ENCODE measurements at places on chromosomes 13 and 19.

DNA sequence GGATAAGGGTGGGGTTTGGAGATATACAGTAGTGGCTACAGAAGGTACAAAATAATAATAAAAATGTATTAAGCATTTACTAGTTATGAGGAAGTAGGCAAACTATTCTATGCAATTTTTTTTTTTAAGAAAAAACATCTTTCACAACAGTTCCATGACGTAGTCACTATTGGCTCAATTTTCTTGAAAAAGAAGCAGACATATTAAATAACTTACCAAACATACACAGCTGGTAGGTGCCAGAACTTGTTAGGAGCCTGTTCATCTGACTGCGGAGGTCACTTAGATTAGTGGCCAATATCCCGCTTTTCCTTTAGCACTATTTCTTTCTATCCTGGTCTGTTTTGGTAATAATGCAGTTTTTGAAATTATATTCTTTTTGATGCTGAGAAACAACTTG is 593.5 kb downstream of the KCTD12 start:
- DNase-seq, result no peak

- DNase-seq, result no peak
Observed at GRCh38 chr13:42219876-42220275, 52.1 kb upstream of the AKAP11 start.

DNA sequence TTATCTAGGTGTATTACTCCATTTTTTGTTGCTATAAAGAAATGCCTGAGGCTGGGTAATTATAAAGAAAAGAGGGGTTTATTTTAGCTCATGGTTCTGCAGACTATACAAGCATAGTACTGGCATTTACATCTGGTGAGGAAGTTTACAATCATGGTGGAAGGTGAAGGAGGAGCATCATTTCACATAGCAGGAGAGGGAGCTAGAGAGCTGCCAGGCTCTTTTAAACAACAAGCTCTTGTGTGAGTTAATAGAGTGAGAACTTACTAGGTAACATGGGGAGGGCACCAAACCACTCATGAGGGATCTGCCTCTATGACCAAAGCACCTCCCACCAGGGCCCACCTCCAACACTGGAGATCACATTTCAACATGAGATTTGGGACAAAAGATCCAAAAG is 221.7 kb upstream of the GPC6 start:
- DNase-seq, result no peak

- DNase-seq, result no peak
Observed at GRCh38 chr19:28542394-28543243, 670.3 kb downstream of the UQCRFS1 start.

- DNase-seq, result no peak
Observed at GRCh38 chr13:79614250-79614918, 133.4 kb downstream of the NDFIP2 start.

- DNase-seq, result no peak
Observed at GRCh38 chr13:59094181-59094580, 1069.5 kb downstream of the DIAPH3 start.

DNA sequence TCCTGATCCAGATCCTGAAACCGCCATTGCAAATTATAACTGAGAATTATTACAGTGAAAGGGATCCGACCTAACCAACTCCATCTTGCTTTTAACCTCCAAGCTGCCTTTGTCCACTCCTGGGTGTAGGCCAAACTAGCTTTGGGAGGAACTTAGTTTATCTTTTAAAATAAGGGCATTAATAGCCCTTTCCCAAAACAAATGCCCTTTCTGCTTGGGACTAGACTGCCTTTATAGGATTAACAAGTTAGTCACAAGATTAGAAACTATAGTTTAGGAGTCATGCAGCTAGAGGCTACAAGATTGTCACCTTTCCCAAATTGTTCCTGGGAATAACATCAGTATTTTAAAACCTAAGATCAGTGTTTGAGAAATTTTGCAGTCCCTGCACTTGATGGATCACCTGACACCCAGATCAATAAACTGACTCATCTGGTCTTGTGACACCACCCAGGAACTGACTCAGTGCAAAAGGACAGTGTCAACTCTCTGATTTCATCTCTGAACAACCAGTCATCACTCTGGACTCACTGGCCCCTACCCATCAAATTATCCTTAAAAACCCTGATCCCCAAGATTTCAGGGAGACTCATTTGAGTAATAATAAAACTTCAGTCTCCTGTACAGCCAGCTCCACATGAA is 4.1 kb upstream of the ZNF841 start:
- peak; percentile 17 for DNase-seq

GRCh38 chr13:48775804-48776203 is 122.1 kb downstream of the CYSLTR2 start:
- DNase-seq, result peak; percentile 34
